Spinal cord (tissue), 10 donors: ENCODE measurements at places on chromosomes 5 and 9.

DNA sequence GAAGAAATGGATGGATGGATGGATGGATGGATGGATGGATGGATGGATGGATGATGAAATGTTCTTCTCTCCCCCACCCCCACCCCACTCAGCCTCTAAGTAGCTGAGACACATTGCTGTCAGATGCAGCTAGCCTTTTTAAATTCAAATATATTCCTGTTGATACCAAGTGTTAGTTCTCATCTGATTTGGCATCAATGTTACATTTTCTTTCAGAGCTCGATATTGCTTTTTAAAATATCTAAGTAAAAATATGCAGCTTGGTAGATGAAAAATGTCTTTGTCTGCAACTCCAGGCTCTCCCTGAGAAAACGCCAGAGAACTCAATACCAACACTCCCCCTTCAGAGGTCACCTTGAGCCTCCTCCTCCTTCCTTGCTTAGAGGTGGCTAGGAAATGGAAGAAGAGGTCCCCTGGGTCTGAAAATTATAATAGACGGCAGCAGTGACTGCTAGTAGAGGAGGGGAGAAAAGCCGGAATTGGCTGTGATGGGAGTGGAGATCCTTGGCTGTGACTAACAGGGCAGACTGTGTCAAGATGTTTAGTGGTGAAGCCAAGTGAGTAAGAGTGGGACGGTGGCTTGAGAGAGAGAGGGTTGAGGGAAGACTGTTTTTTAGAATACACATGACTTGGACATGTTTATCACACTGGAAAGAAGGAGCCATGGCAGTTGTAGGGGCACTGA lies 156.0 kb downstream of the ZNF462 start:
- DNase-seq = no peak

- no peak for DNase-seq
These were observed 472.9 kb downstream of the ARHGEF28 start for GRCh38 chr5:74098941-74099340.

GRCh38 chr5:92525131-92525530 lies 1055.9 kb downstream of the NR2F1-AS1 start:
- no peak for DNase-seq

DNA sequence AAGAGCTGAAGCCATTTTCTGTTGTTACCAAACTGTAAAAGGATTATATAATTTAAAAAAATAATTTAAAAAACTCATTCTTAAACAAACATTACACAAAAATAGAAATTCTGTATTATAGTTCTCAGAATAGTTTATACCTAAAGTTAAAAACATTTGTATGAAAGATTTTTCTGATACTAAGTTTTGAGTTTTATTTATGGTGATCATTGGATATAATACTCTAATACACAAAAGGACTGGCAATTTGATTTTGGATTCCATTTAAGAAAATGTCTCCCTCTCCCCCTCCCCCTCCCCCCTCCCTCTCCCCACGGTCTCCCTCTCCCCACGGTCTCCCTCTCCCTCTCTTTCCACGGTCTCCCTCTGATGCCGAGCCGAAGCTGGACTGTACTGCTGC lies 37.7 kb upstream of the PDCL start:
- no peak for DNase-seq

GRCh38 chr5:163821142-163821541 lies 315.7 kb downstream of the MAT2B start:
- no peak for DNase-seq

DNA sequence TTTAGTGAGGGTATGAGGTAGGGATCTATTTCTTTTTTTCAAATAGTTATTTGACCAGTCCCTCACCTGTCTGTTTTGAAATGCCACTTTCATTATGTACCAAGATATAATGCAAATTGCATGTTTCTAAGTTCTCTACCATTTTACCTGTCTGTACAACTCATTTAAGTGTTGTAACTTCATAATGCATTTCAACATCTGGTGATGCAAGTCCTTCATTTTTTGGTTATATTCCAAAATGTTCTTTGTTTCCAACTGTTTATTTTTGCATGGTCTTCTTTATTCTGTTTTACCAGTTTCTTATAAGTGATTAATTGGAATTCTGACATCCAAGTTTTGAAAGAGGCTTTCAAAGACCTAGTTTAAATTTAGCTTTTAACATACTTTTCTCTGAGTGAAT lies 26.8 kb downstream of the TDRD7 start:
- no peak for DNase-seq

GRCh38 chr9:126925876-126926275 lies 11.3 kb downstream of the RALGPS1 start:
- DNase-seq = no peak

DNA sequence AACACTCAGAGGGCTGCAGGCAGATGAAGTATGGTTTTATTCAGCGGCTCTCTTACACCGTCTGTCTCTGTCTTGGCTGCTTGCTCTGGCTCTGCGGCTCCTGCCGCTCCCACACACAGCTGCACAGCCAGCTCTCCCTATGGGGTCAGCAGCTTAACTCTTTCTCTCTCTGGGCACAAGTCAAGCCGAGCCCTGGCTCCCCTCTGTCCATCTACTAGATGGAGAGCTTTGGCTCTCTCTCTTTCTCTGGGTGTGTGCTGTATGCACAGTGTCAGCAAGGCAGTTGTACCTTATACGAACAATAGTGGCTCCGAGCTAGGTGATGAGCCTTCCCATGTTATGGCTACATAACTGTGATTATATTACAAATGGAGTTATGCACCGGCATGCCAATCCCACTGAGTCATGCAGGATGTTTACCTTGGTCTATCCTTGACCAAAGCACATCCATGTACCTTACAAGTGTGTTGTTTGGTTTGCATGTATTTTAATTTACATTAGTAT lies 19.3 kb upstream of the PPP2CA start:
- DNase-seq = no peak

GRCh38 chr5:99248066-99248465 lies 319.3 kb upstream of the CHD1 start:
- no peak for DNase-seq

- no peak for DNase-seq
These were observed 136.5 kb upstream of the LARP1 start for GRCh38 chr5:154618696-154619095.

DNA sequence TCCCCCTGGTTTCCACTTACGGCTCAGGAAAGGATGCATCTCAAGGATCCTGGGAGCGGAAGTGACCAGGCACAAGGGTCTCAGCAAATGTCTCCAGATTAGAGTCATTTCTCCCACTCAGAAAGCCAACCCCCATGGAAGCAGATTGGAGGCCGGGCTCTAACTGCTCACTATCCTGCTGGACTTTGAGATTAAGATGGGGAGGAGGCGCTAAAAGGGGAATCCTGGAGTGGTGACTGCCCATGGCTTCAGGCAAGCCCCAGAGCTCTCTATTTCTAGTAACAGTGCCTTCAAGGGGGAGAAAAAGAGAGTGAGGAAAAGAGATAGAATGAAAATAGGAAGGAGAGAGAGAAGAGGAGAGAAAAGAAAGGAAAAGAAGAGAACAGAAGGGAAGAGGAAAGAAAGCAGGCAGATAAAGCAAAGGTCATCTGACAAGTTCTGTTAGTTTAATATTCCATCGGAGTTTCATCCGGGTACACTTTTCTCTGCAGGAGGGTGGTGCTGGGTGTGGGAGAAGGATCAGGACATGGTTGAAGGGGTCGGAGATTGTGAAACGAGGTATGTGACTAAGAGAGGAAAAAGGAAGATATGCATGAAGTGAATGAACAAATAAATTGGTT lies at the start of gene AGXT2:
TSS of gene AGXT2 (minus strand) at position 165 of the 620 bp plus-strand sequence. CDS start at position 108, 57 bp downstream.
- DNase-seq = no peak

DNA sequence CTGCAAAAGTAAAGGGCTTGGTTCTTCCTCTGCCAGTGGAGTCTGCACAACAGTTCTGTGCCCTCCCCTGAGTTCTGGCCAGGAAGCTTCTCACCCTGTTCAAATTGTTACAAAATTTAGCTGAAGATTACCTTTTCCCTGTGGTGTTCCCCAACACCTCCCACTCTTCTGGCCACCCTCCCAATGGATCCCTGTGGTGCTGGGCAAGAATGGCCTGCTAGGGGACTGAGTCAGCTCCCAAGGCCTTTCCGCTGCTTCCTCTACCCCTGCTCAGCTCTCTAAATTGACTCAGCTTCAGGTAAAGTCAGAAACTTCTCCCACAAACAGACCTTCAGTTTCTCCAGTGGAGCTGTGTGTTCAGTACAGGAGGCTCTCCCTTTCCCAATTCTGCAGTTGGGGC lies 186.0 kb downstream of the NR2F1-AS1 start:
- DNase-seq = no peak
